ENCODE measurements at places on chromosomes 3 and 15.

DNA sequence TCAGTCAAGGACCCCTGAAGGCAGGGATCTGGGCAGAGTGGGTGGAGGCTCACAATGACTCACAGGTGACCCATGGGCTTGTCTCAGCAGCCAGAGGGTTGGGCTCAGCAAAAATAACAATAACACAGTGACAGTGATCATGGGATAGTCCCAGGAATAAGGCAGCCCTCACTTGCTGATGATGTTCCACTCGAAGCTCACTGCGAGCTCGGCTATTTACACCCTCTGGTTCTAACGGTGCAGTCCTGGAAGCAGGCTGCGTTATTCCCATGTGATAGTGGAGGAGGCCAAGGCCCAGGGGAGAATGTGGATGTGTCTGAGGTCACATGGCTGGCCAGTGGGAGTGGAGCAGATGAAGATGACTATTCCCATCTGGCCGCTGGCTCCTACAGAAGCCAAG lies 16.2 kb downstream of the CCDC33 start:
- DNase-seq: no peak

GRCh38 chr3:31096661-31097395 lies 202.4 kb upstream of the GADL1 start:
- DNase-seq: no peak

DNA sequence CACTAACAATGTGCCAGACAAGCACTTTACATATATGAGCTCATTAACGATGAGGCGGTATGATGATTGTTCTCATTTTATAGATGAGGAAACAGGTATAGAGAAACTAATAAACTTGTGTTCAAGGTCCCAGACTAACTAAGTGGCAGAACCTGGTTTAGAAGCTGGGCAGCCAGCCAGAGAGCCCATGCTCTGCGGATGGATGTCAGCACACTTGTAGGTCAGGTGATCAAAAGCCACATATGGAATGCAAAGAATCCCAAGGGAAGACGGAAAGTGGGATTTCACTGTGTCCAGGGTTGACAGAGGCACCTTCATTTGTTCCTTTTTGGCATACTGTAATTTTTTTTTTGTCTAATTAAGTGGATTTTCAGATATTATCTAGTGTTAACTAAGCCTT lies 103.7 kb downstream of the EFL1 start:
- no peak for DNase-seq

DNA sequence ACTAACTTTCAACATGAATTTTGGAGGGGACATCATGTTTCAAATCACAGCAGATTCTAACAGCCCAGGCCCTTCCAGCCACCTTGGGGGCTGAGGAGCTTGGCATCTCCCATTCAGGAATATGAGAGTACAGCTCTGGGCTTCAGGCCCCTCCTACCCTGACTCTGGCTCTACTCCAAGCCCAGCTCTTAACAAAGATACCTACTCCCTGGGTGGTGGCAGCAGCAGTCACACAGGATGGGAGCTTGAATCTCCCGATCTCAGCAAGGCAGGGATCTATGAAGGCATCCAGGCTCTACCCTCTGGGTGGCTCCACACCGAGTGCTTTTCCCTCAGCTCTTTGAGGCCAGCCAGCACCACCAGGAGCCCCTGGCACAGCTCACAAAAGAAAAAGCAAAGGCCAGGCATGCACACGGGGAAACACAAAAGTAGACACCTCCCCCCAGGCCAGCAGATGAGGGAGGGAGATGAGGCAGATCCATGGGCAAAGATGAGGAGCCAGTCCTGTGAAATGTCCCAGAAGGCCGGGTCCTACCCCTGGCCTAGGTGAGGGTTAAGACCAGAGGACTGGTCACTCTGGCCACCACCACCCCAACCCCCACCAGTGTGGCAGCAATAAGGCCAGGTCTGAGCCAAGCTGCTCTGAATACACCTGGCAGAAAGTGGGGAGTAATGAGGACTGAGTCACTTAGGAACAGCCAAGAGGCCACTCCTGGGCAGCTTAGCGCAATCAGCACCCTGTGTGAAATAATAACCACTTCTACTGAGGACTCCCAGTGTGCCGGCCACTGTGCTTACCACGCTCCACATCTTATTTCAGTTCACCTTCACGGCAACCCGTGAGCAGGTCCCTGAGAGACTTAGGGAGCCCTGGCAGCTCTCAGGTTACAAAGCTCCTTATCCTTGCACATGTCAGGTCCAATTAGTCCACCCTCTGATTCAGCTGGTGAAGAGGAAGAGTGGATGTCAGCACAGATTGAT lies 24.3 kb downstream of the PLA2G4F start:
- DNase-seq: no peak

DNA sequence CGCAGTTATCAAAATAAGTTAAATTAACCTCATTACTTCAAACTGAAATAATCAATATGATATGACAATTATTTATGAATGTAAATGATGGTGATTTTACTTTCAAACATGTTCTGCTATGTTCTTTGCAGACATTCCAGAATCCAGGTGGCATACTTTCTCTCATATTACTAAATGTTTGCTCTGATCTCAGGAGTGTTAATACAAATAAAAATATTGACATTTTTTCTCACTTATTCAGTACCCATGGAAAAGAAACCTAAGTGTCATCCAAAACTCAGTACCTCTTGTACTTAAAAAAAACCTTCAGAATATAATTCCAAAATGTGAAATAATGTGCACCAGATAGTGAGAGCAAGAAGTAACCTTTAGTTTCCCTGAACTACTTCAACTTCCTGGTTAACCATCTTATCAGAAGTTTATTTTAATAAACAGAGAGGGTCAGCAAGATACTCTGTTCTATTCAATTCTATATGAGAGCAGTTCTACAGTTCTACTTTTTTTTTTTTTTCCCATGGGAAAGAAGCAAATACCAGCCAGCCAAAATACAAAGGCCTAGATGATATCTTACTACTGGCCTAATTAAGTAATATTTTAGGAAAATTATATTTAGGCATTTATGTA lies 494.1 kb downstream of the MECOM start:
- DNase-seq: no peak

DNA sequence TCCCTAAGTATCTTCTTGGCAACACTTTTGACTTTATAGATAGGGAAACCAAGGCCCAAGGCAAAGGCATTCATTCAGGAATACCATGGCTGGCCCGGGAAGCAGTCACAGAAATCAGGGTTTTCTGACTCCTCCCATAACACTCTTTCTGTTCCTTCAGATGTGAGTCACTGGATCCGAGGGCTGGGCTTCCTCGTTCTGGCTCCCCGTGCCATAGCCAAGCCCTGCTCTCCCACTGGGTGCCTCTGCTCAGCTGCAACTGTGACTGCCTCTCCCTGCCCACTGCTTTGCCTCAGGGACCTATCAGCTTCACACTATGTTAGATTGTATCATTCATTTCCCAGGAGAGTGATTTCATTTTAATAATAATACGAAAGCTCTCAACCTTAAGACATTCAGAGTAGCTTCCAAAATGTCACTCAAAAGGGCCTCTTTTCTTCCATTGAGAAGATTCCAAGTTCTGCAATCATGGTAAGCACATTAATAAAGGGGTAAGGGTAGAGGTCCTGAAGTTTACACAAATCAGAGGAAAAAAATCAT lies 50.2 kb downstream of the GABRB3 start:
- no peak for DNase-seq

DNA sequence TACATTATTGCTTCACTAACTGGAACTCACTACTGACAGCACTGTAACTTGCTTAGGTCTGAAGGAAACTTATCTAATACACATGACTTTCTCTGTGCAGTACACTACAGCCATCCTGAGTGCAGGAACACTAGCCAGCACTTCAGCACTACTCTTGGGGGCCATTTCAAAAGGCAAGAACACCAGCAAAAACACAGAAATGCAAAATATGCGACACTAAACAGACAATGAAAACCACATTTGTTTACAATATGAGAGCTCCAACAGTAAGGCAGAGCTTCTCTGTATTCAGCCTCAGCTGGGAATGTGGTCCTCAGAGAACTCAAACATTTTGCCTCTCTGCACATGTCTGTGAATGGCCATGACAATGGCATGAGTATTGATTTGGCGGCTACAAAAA lies 109.6 kb downstream of the ARRDC4 start:
- DNase-seq: no peak

GRCh38 chr3:194177141-194177540 lies 41.2 kb downstream of the HES1 start:
- no peak for DNase-seq

- no peak for DNase-seq
Observed at GRCh38 chr15:99632521-99632920, 66.7 kb downstream of the MEF2A start.

DNA sequence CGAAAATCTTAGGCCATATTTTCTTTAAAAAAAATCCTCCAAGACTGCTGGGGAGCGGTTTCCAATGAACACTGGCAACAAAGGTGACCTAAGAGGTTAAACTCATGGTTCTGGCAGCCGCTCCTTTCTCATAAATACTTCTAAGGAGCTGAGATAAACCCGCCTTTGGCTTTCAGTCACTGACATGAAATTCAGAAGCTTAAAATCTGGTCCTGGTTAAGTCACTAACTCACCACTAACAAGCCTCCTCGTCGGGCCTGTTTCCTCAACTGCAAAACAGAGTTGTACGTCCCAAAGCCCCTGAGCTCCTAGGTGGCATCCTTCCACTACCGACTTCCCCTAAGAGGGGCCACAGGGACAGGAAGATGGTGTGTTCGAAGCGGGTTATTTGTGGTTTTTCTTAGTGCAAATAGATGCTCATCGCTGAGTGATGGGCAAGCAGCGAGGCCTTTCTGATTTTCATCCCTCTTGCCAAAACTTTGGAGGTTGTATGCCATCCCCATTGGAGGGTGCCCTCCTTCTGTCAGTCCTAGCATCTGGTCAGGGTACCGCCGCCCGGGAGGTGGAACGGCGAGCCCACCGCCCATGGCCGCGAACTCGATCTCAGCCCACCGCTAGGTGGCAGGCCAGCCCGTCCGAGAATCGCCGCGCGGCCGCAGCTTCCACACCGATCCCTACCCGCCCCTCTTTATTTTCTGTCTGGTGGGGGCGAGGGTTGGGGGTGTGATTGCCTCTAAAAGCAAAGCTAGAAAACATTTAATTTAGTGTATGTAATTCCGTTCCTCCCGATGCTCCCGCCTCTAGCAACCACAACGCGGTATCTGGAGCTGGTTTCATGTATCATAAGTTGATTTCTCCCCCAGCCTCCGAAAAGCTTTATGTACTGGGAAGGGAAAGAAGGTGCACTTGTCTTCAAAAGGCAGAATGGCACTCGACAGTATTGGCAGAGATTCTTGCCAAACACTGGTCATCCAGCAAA lies 4.6 kb downstream of the BCL6 start:
- no peak for DNase-seq

DNA sequence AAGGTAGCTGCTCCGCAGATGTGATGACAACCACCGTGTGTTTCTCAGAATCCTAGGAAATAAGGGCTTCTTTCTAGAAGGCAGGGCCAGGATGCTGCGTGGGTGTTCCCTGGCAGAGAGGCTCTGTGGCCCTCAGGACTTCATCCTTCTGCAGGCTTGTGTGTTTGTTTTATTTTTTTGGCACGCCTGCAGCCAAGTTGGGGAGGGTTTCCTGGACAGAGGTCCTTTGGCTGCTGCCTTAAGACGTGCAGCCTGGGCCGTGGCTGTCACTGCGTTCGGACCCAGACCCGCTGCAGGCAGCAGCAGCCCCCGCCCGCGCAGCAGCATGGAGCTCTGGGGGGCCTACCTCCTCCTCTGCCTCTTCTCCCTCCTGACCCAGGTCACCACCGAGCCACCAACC lies at the start of gene CLEC3B:
TSS of gene CLEC3B (plus strand) at position 266 of the 400 bp plus-strand sequence. CDS start at position 326, 60 bp downstream.
- DNase-seq: no peak

- DNase-seq: no peak
Observed at GRCh38 chr15:51129535-51130188, 35.0 kb upstream of the TNFAIP8L3 start.

DNA sequence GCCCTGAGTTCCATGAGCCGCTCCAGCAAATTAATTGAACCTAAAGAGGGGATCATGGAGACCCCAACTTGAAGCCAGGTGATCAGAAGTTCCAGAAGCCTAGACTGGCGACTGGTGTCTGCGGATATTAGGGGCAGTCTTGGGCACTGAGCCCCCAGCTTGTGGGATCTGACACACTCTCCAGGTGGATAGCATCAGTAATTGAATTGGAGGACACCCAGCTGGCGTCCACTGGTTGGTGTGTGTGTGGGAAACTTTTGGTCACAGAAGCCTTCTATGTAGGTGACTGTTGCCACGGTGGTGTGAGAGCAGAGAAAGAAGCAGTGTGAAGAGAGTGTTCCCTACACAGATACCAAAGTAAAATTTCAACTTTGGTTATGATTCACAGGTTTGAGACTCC lies 106.0 kb upstream of the ADPGK start:
- no peak for DNase-seq

DNA sequence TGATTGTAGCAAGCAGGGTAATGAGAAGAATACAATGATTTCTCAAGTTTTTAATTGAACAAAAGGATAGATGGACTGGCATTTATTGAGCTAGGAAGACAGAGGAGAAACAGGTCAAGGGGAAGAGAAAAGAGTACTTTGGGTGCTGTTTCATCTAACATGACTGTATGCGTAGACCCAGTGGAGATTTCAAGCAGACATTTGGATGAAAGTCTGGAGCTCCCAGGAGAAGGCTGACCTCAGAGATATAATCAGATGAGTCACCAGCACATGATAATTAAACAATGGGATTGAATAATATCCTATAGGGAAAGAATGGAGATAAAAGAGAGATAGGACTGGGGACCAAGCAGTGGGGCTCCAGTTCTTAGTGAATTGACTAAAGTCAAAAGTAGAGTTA lies 194.9 kb downstream of the ARRDC4 start:
- no peak for DNase-seq

DNA sequence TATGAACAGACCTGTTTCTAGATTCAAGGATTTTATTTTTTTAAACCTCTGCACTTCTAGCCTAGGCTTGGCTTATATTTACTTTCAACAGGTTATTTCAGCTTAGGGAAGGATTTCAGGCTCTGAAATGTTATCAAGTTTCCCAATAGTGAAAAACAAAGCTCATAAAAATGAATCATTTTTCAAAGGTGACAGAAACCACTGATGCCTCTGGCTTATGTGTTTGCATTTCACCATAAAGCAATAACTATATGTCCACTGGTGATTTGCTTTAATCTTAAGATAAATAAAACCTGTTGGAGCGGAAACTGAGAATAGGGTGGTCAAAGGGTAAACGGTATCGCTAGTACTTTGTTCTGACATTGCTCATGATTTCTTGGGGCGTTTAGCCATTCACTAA lies 141.2 kb upstream of the LRIG1 start:
- DNase-seq: no peak

DNA sequence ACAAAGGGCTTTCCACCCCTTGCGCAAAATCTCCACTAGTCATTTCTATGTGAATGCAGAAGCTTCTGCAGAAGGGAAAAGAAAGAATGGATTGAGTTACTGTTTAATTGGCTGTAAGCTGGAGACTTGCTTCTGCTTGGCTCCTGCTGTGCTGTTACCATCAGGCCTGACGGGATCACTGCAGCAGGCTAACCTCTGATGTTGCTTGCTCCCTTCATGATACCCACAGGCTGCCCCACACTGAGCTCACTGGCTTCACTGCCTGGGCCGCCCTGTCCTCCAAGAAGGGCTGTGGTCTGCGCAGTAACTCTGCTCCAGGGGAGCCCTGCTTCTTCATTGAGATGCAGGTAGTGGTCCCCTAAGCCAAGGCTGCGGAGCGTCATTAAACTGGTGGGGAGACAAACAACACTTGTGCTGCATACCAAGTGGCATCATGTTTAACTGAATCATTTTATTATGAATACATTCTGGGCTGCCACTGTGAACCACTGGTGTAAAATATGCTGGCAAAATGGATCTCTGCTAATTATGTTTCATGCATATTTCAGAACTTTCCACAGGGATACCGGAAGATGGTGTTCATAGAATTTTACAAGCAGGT lies 78.6 kb downstream of the WDR49 start:
- DNase-seq: no peak

Measured in stimulated activated CD8-positive, alpha-beta memory T cell treated with anti-CD3 and anti-CD28 coated beads, Interleukin-7, amount 100 ng/mL, for 1 hour (primary cell).